ENCODE measurements at places on chromosomes 11 and 22.
A peak's percentile ranks its signal among the peaks of the same experiment; 100 is the strongest.

DNA sequence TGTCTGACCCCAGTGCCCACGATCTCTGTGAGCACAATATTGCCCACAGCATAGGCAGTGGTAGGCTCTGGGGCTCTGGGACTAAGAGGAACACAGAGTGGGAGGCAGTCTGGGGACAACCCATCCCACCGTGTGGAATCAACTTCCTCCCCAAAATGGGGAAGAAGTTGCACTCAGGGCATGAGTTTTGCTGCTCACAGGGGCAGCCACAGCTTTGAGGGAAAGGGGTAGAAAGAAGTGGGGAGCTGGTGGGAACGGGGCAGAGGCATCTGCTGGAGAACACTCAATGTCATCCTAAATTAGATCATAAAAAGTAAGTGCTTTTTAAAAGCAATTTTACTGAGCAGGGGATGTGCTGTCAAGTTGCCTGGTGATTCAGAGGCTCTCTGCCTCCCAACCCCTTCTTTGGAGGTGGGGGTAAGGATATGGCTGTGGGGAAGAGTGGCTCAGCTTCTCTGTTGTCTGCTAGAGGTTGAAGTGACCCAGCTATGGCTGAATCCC lies 233.8 kb upstream of the NCAM1 start:
- no peak for DNase-seq

DNA sequence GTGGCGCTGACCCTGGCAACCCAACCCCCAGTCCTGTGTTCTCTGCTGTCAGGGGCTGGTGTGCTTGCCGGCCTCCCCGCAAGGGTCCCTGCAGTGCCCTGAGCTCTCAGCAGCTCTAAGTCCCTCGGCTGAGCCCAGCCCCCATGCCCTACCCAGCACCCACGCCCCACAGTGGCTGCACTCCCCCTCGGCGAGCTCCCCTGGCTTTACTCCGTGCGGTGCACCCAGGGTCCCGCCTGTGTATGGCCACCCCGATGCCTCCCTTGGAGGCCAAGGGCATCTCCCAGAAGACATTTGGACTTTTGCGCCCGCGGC lies 72.5 kb upstream of the SHISAL1 start:
- DNase-seq, result no peak

GRCh38 chr11:127074151-127074761 lies 73.7 kb upstream of the KIRREL3 start:
- DNase-seq, result peak; percentile 22

DNA sequence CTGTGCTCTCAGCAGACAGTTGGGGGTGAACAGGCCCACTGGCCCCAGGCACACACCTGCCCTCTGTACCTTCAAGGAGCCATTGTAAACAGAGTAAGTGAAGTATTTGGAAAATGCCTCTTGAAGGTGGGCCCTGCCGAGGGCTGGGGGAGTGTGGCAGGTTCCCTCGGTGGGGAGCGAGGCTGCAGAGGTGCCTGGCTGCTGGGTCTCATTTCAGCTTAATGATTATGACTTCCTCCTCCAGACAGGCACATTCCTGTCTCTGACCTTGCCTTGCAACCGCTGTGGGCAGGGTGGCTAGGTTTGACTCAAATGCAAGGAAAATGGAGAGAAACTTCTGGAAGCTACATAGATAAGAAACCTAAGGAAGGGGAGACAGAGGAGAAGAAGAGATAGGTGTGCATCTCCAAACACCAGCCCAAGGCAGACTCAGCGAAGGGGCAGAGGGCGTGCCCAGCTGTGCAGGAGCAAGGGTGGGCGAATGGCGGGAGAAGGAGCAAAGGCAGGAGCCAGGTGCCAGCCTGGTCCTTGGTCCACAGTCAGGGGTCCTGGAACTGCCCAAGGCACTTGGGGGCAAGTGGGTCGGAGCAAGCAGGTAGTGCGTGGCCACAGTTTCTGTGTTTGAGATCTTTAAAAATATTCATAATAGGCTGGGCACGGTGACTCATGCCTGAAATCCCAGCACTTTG lies 14.0 kb downstream of the GRAMD4 start:
- DNase-seq, result no peak

GRCh38 chr11:64048042-64048854 lies 12.5 kb downstream of the FLRT1 start:
- no peak for DNase-seq

DNA sequence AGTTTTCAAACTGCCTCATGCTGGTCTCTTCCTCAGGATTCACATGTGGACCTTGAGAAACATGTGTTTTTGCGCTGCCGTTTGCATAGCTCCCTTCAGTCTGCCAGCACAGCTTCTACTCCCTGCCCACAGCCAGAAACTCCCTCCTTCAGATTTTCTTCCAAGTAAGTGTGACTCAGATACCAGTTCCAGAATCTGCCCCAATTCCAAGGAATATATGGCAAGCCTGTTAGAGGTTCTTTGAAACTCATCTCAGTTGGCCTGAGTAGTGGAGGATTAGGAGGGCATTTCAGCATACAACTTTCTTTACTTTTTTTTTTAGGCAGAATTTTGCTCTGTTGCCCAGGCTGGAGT lies 67.1 kb downstream of the SNX19 start:
- DNase-seq, result no peak

DNA sequence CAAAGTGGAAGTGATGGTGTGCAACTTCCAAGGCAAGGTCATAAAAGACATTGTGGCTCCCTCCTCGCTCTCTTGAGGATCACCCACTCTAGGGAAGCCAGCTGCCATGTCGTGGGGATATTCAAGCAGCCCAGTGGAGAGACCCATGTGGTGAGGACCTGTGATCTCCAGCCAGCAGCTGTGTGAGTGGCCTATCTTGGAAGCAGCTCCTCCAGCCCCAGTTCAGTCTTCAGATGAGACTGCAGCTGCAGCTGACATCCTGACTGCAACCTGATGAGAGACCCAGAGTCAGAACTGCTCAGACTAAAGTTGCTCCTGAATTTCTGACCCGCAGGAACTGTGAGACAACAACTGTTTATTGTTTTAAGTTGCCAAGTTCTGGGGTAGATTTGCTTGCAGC lies 86.4 kb upstream of the GRK3 start:
- DNase-seq, result no peak

- DNase-seq, result no peak
These were observed 17.4 kb downstream of the LMO2 start for GRCh38 chr11:33874433-33874832.

GRCh38 chr11:125587480-125587879 lies 5.2 kb upstream of the STT3A start:
- DNase-seq, result no peak

DNA sequence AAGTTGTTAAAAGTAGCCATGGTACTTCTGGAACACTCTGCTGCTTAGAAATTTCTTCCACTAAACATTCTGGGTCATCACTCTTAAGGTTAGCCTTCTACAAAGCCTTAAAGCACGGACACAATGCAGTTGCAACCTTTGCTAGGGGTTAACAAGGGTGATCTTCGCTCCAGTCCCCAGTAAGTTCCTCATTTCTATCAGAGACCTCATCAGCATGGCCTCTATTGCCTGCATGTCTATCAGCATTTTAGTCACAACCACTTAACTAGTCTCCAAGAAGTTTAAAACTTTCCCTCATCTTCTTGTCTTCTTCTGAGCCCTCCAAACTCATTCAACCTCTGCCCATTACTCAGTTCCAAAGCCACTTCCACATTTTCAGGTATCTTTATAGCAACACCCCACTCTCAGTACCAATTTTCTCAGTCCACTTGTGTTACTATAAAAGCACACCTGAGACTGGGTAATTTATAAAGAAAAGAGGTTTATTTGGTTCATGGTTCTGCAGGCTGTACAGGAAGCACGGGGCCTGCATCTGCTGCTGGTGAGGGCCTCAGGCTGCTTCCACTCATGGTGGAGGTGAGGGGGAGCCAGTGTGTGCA lies 48.7 kb upstream of the TH start:
- DNase-seq, result no peak

DNA sequence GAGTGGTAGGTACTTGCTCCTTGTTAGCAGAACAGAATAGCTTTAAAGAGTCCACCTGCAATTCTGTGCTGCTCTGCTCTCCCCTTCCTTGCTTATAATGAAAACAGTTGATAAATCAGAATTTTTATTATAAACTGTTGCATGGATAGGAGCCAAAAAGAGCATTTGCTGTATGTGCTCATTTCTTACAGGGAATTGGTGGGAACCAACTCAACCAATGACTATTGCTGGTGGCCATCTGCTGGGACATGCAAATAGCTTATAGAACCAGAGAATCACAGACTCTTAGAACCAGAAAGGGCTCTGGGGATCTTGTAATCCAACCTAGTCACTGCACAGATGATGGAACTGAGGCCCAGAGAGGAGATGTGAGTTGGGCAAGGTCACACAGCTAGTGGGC lies 43.1 kb upstream of the NECTIN1 start:
- no peak for DNase-seq

GRCh38 chr11:70400643-70401042 lies 2.3 kb downstream of the CTTN start:
- no peak for DNase-seq

GRCh38 chr22:24103301-24103700 lies 78.0 kb upstream of the SUSD2 start:
- DNase-seq, result no peak

GRCh38 chr11:2588809-2589537 lies 110.8 kb downstream of the KCNQ1OT1 start:
- no peak for DNase-seq

DNA sequence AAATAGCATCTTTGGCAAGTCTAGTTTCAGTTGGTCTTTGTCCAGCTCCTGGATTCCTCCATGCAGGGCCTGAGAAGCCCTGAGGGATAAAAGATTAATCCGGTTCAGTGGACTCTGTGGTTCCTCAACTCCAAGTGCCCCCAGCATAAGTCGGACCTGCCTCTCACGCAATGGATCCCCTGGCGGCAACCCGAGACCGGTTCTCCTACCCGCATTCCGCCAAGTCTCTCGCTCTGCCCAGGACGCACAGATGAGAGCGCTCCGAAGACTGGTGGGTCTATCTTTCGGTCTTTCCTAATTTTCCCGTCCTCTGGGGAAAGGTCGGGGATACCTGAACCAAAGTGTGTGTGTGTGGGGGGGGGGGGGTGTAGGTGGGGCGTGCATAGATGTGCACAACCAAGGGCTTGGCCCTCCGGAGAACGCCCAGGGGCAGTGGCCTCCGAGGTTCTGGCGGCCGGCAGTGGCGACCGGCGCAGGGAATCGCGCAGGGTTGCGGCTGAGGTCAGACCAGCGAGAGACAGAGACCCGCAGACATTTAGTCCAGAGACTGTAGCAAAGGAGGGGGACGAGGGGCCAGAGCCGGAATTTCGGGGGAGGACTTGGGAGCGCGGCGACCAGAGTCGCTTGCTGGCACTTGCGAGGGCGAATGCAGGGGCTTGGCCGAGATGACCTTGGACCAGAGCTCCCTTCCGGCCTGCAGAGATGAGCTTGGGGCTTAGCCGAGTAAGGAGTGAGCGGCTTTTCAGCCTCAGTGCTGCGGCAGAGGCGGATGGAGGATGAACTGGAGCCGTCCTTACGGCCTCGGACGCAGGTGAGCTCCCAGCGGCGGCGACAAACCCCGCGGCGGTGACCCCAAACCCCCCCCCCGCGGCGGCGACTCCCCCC lies 712 bp upstream of the SLC2A11 start:
- no peak for DNase-seq

GRCh38 chr22:27999876-28000275 lies 80.8 kb upstream of the PITPNB start:
- no peak for DNase-seq

DNA sequence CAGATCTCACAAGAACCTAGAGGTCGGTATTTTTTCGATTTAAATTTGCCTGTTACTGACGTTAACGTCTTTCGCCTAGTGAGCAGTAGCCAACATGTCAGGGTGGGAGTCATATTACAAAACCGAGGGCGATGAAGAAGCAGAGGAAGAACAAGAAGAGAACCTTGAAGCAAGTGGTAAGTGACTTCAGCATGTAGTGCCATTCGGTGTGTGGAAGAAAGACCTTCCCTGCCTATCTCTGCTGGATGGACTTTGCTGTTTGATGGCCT lies 750 bp downstream of the XRCC6 start:
- no peak for DNase-seq

DNA sequence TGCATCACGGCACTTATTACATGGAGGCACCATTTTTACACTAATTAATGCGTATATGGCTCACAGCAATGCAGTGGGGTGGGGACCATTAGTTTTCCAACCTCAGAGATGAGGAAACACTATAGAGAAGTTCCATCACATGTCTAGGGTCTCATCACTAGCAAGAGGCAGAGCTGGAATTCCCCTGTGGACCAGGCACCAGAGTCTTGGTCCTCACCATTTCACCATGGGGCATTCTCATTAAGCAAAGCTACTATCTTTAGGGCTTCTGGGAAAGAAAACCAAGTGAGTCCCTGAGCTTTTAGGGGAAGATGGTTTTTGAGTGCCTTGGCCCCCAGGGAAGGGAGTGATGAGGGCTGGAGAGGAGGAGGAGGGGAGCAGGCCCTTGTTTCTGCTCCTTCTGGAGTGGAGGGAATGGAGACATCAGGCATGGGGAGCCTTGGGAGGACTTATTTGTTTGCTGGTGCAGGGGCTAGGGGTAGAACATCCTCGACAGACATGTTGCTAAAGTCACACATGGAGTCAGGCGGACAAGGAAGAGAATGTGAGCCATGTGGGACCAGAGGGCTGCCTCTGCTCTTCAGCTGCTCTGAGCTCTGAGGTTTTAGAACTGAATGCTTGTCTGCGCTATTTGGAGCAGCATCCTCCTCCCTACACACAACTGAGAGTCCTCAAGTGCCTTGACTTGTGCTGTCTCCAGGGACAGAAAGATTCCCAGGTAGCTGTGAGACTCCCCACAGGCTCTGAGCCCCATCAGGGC lies 40.3 kb upstream of the ZBED5 start:
- no peak for DNase-seq

DNA sequence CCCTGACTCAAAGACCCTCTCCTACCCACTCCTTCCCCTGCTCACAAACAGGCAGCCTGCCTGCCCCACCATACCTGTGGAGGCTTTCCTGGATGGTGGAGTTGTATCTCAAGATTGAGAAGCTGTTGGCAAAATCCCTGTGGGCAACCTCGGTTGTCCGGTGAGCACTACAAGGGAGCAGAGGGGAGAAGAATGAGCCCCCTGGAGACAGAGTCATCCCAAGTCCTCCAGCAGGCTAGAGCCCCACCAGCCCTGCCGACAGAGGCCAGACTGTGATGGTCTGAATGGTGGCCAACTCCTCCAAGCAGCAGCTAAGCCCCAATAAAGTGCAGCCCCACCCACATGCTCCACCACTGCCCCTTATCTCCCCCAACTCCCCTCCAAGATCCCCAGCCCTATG lies 17.5 kb downstream of the TMPRSS13 start:
- DNase-seq, result no peak

DNA sequence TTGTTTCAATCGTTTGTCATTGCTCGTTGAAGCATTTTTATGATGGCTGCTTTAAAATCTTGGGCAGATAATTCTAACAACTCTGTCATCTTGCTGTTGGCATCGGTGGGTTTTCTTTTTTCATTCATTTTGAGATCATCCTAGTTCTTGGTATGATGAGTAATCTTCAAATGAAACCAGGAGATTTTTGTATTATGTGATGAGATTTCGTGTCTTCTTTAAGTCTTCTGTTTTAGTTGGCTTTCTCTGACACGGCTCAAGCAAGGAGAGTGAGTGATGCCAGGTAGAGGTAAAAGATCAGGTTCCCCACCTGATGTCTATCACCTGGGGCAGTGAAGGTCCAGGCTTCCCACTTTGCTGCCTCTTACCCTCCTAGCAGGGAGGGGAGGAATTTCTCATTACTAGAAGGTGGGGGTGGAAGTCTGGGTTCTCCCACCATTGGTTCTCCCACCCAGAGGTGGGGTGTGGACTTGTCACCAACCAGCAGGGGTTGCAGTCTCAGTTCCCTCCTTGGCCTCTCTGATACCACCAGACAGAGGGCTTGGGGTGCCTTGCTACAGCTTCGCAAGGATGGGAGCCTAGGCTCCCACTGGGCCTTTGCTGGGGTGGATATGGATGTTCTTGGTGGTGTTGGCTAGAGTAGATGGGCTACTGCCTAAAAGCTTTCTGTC lies 12.9 kb downstream of the CDC45 start:
- no peak for DNase-seq
